ENCODE measurements at places on chromosomes 4 and X. TPM values are rescaled to one million over a fixed set of nuclear protein-coding genes. Genes with fewer than 3 reads are reported as not detected.
A peak's percentile ranks its signal among the peaks of the same experiment; 100 is the strongest.

DNA sequence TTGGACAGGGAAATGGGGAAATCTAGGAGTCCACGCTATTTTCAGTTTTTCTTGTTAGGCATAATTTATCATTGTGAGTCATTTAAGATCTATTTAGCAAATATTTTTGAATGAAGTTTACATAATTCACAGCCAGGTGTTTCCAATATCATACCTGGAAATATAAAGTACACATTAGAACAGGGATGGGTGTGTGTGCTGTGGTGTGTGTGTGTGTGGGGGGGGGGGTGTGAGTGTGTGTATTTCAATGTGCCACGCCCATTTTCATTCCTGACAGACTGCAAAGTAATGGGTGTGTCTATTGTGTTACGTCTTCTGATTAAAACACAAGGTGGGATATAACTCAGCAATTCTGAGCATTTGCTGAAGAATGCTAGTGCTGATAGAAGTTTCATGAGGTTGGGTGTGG is 33.2 kb downstream of the ARHGAP10 start:
- no peaks in the 10 kb centered on the region for H3K36me3 ChIP-seq
- no peaks in the 10 kb centered on the region for H3K27me3 ChIP-seq
- no peak overlapping the region for H3K4me3 ChIP-seq

- peak overlapping the region; percentile 9 for H3K27ac ChIP-seq
- peak overlapping the region; percentile 56 for H3K4me3 ChIP-seq
- H3K36me3 ChIP-seq: no peaks in the 10 kb centered on the region
- no peaks in the 10 kb centered on the region for H3K27me3 ChIP-seq
Measured at GRCh38 chr4:153249199-153250041, 45.2 kb downstream of the TRIM2 start.

DNA sequence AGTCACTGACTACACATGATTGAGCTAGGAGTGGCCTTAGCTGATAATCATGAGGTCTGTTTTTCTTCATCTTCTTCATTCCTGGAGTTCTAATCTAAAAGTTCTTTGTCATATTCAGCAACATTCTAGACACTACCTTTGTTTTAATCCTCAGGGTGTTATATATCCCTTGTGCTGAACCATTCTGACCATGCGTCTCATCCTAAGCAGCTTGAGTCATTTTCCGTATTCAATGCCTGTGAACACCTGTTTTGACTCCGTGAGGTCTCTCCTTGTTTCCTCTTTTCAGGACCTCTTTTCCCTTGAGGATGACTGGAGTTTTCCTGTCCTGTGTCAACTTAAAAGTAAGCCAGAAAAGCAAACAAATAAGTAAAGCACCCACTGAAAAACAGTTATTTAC is 597.9 kb downstream of the GBA3 start:
- H3K4me1 ChIP-seq: no peaks in the 10 kb centered on the region
- no peaks in the 10 kb centered on the region for H3K36me3 ChIP-seq
- no peaks in the 10 kb centered on the region for H3K27me3 ChIP-seq
- H3K4me3 ChIP-seq: no peak overlapping the region
- no peak overlapping the region for H3K27ac ChIP-seq
- no peak for DNase-seq

Gene GNRHR
- not detected for total RNA-seq

- DNase-seq: no peak
- no peaks in the 10 kb centered on the region for H3K27me3 ChIP-seq
- H3K4me1 ChIP-seq: no peaks in the 10 kb centered on the region
- H3K4me3 ChIP-seq: no peak overlapping the region
- H3K27ac ChIP-seq: no peak overlapping the region
Measured at GRCh38 chr4:71945791-71946190, 86.0 kb upstream of the NPFFR2 start.

Gene ATP2B3
- not detected for total RNA-seq

- no peaks in the 10 kb centered on the region for H3K36me3 ChIP-seq
- H3K4me1 ChIP-seq: peaks cover 19% of the 10 kb centered on the region
- H3K27ac ChIP-seq: no peak overlapping the region
- H3K27me3 ChIP-seq: no peaks in the 10 kb centered on the region
- DNase-seq: no peak
Measured at GRCh38 chr4:86957215-86957614, 22.4 kb downstream of the AFF1 start.

- peak overlapping the region; percentile 100 for H3K27ac ChIP-seq
- peaks cover 11% of the 10 kb centered on the region for H3K4me1 ChIP-seq
- peak; percentile 69 for DNase-seq
- H3K27me3 ChIP-seq: no peaks in the 10 kb centered on the region
- no peaks in the 10 kb centered on the region for H3K36me3 ChIP-seq
Measured at GRCh38 chr4:139175646-139176301, 1.2 kb downstream of the ELF2 start.

Gene KCND1
- total RNA-seq: 1.5 TPM

DNA sequence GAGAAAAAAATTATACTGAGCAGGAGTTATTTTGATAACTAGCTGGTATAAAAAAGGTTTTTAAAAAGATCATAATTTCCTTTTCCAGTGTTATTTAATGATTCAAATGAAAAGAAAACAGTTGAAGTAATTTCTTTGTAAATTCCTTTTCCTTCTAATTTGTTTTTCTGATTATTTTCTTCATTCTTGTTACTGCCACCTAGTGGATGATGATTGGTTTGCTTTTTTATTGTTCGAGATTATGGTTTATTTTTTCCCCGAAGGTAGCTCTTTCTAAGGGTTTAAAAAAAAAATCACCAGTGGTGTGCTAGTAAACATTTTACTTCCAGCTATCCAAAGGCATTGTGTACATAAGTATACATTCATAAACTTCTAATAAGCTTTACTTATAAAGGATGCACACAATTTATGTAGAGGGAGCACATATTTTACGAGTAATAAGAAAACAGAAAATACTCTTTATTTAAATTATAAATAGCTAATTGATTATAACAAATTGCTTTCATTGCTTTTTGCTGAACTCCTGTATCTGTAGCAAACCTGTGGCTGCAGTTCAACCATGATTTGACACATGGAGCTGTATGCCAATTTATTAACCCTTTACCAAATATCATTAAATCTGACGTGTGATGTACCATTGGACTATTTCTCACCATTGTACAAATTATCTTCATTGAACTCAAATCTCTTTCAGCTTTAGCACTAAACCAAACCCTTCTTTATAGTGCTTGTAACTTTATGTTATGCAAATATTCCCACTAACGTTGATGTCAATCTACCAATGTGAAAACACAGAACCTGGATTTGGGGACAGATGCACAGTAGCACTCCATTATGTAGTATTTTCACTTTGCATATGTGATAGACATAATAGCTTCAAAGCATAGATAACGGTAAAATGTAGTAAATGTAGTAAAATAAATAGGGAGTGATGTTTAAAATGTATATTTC is 97.8 kb upstream of the ANK2 start:
- DNase-seq: no peak
- no peak overlapping the region for H3K4me3 ChIP-seq
- H3K36me3 ChIP-seq: no peaks in the 10 kb centered on the region
- H3K27me3 ChIP-seq: no peaks in the 10 kb centered on the region
- no peak overlapping the region for H3K27ac ChIP-seq

Gene SEPTIN11
- 37.9 TPM for total RNA-seq

- H3K27me3 ChIP-seq: no peaks in the 10 kb centered on the region
- no peaks in the 10 kb centered on the region for H3K36me3 ChIP-seq
- H3K4me1 ChIP-seq: no peaks in the 10 kb centered on the region
Measured at GRCh38 chr4:86247320-86247719, 112.5 kb downstream of the MAPK10 start.

DNA sequence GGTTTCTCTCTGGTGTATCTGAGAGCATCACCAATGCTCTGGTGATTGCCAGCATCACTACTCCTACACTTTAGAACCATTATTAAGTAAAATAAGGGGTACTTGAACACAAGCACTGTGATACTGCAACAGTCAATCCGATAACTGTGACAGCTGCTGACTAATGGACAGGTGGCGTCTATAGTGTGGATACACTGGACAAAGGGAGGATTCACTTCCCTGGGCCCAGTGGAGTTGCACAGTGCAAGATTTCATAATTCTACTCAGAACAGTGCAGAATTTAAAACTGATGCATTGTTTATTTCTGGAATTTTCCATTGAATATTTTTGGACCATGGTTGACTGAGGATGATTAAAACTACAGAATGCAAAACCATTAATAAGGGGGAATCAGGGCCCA is 97.8 kb downstream of the SHROOM3 start:
- no peak overlapping the region for H3K27ac ChIP-seq
- no peak for DNase-seq
- no peaks in the 10 kb centered on the region for H3K27me3 ChIP-seq

DNA sequence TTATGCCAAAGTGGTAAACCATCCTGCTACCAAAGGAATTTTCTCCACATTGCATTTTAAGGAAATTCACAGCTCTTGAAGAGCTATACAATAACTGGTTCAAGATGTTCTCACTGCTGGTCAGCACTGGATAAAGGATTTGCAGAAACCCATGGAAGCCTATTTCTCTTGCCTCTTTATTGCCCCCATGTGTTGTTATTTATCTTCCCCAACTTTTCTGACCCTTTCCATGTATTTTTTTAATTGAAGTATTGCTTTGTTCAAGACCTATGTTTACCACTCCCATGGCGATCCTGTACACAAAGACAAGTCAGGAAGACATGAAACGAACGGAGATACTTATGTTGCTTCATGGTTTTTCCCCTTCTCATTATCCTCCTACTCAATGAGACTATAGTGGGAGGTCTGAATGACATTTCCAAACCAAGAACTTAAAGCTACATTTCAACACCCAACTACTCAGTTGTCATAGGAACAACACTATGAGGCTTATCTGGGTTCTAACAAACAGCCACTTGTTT is 566.4 kb upstream of the DIPK2B start:
- no peaks in the 10 kb centered on the region for H3K36me3 ChIP-seq
- no peak overlapping the region for H3K4me3 ChIP-seq
- no peaks in the 10 kb centered on the region for H3K27me3 ChIP-seq
- DNase-seq: no peak

Gene ARHGAP6
- 2.7 TPM for total RNA-seq

Gene PLP1
- 5.0 TPM for total RNA-seq

Gene EMCN
- 43.9 TPM for total RNA-seq

DNA sequence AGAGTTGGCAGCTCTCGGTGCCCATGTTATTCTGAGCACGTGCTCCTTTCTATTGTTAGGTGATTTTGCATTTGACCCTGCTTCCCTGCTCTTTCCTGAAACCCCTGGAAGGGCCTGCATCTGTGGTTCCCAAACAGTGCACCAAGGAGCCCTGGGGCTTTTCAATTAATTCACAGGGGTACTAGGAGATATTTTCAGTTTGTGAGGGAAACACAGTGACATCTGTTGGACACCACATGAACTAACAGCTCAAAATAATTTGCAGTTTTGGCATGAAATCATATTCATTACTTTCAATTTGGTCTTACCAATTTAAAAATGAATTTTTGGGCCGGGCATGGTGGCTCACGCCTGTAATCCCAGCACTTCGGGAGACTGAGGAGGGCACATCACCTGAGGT is 156.6 kb downstream of the GATB start:
- no peaks in the 10 kb centered on the region for H3K27me3 ChIP-seq
- H3K27ac ChIP-seq: no peak overlapping the region
- DNase-seq: no peak
- H3K4me1 ChIP-seq: no peaks in the 10 kb centered on the region
- H3K36me3 ChIP-seq: no peaks in the 10 kb centered on the region

GRCh38 chr4:3489451-3489962 is 26.4 kb downstream of the DOK7 start:
- H3K36me3 ChIP-seq: no peaks in the 10 kb centered on the region
- H3K4me1 ChIP-seq: peaks cover 50% of the 10 kb centered on the region
- no peaks in the 10 kb centered on the region for H3K27me3 ChIP-seq

- no peak for DNase-seq
- no peaks in the 10 kb centered on the region for H3K27me3 ChIP-seq
- H3K4me1 ChIP-seq: peaks cover 25% of the 10 kb centered on the region
- no peaks in the 10 kb centered on the region for H3K36me3 ChIP-seq
- H3K4me3 ChIP-seq: no peak overlapping the region
Measured at GRCh38 chr4:3305610-3306371, 13.0 kb downstream of the RGS12 start.

- no peaks in the 10 kb centered on the region for H3K4me1 ChIP-seq
Measured at GRCh38 chr4:130484826-130485225, 1388.9 kb downstream of the C4orf33 start.

DNA sequence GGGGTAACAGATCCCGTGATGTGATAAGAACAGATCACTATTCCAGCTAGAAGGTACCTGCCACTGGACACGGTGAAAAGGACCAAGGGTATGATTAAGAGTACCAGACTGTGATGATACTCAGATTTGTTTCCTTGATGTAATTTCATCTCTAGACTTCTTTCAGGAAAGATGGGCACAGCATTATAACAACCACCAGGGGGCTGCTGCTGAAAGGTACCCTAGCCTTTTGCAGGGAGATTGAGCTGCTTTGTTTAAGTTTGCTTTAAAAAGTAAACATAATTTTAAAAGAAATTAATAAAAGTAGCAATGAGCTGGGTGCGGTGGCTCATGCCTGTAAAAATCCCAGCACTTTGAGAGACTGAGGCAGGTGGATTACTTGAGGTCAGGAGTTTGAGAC is 145.4 kb downstream of the EMCN start:
- no peaks in the 10 kb centered on the region for H3K27me3 ChIP-seq
- no peak for DNase-seq
- H3K4me1 ChIP-seq: no peaks in the 10 kb centered on the region
- H3K27ac ChIP-seq: no peak overlapping the region
- H3K36me3 ChIP-seq: no peaks in the 10 kb centered on the region

GRCh38 chr4:146340798-146341197 is 126.5 kb downstream of the REELD1 start:
- H3K36me3 ChIP-seq: no peaks in the 10 kb centered on the region
- no peak for DNase-seq
- no peak overlapping the region for H3K27ac ChIP-seq
- H3K27me3 ChIP-seq: no peaks in the 10 kb centered on the region
- no peak overlapping the region for H3K4me3 ChIP-seq

DNA sequence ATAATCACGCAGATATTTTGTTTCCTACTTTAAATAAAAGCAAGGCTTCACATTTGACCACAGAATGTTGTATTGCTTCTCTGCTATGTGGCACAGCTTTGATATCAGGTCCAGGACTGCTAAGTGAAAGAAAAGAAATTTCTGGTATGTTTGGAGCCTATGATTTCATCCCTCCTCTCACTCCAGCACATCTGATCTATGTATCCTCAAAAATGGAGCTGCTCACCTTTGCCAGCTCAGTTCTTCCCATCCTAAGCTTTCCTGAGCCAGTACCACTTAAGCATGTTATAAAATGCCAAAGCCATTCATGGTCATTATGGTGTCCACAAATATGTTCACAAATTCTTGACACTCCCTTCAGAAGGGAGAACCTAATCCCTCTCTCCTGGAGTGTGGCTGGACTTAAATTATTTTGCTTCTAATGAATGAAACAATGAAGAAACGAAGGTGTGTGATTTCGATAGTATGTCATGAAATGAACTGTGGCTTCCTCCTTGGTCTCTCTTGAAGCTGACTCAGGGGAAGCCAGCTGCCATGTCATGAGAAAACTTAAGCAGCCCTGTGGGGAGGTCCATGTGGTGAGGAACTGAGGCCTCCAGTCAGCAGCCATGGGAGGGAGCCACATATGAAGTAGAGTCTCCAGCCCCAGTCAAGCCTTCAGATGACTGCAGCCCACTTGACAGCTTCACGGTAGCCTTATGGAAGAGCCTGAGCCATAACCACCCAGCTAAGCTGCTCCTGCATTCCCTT is 207.7 kb downstream of the MGST2 start:
- no peak overlapping the region for H3K27ac ChIP-seq
- H3K27me3 ChIP-seq: no peaks in the 10 kb centered on the region
- no peak overlapping the region for H3K4me3 ChIP-seq
- H3K4me1 ChIP-seq: no peaks in the 10 kb centered on the region
- no peaks in the 10 kb centered on the region for H3K36me3 ChIP-seq

Gene ASB5
- total RNA-seq: 2.2 TPM

Gene CLDN22
- not detected for total RNA-seq
